ENCODE measurements at places on chromosomes 3 and 15.

- no peak for DNase-seq
These were observed 6.0 kb downstream of the UBL7 start for GRCh38 chr15:74454764-74455500.

DNA sequence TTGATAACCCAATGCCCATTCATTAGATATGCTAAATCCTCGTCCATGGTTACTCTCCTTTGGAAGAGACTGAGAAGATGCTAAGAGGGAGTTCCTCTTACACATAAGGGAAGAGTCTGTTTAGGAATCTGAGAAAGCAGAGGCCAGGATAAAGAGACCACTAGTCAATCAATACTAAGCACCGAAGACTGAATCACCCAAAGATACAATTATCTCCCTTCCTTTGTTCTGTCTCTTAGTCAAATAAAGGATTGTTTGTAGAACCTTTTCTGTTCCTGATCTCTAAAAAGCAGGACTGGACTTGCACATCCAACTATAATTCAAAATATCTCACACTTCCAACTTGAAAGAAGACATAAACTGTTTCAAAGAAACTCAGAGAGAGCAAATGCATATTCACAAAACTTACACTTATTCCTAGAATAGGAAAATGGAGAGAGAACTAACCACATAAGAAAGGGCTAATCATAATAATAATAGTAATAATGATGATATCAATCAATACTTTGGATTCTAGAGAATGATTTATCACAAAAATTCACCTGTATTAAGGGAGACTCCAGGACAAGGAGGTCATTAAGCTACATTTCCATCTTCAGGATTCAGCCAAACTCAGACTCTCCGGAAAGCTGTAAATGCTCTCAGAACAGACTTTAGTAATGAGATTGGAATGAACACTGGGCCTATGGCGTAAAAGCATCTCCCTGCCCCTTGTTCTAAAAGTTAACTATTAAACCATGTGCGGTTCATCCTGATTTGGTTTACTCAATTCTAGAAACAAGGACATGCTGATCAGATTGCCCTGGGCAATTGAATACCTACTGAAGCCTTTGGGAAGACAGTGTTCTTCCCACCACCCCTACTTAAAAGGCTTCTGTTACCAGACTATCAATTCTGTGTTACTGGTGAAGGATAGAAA is 401.5 kb downstream of the ZBTB20 start:
- no peak for DNase-seq

DNA sequence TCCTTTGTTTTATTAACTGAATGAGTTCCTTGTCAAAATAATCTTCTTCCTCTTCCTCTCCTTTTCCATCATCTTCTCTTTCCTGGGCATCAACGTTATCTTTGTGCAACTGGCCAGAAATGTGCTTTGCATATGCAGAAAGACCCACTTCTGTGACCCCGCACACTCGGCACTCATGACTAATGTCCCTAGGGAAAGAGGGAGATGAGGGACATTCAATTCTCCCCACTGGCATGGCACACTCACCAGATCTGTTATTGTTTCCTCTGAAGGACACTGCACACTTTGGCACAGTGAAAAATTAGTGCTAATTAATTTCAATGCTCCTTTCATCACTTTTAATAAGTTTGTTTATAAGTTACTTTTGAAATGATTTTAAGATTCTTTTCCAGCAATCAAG is 34.0 kb downstream of the ZNF106 start:
- no peak for DNase-seq

GRCh38 chr15:74403991-74404563 is 29.7 kb downstream of the SEMA7A start:
- DNase-seq: peak; percentile 85

GRCh38 chr3:98612587-98612986 is 19.2 kb upstream of the CPOX start:
- peak; percentile 77 for DNase-seq

DNA sequence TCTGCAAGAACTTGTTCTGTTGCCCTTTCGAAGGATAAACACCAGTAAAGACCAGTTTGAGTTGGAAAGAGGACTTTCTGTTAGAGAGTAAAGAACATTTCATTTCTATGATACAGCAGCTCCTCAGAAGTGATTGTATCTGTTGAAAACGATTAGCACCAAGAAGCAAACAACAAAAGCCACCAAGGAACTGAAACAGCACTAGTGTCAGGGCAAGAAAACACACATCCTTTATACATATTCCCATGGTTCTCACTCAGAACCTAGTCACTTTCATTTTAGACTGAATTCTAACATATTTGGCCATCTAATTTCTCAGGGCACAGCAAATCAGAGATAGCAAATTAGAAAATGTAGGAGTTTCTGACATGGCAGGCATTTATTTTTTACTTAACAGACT is 116.1 kb downstream of the ATP1B3 start:
- peak; percentile 26 for DNase-seq

DNA sequence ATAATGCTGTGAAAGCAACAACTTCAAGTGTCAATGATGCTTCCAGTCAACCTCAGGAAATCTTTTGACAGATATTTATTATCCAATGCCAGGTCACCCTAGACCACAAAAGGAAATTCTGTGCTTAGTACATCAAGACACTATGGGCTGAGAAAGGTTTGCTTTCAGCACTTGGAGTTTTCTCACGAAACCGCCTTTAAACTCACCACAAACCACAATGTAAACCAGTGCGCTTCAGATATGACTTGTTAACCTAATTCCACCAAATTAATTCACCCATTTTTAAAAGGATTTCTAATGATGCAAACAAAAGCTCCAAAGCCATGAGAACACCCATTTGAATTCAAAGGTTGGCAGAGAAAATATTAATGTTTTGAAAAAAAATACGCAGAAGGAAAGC is 292.9 kb upstream of the NR2F2 start:
- peak; percentile 3 for DNase-seq

GRCh38 chr15:68292157-68292781 is 14.7 kb downstream of the FEM1B start:
- DNase-seq: no peak

GRCh38 chr3:126316031-126316461 is 41.2 kb downstream of the KLF15 start:
- no peak for DNase-seq

DNA sequence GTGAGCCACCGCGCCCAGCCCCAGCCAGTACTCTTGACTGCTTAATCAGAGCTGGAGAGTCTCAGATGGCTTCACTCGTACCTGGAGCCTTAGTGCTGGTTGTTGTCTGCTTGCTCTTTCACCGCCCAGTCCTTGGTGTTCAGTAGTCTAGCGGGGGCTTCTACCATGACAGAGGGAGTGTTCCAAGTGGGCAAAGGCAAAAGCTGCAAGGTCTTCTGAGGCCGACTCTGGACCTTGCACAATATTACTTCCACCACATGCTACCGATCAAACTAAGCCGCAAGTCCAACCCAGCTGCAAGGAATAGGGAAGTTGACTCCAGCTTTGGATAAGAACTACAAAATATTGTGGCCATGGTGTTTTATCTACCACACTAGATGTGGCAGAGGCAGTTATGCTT is 6.6 kb downstream of the PARL start:
- DNase-seq: no peak

DNA sequence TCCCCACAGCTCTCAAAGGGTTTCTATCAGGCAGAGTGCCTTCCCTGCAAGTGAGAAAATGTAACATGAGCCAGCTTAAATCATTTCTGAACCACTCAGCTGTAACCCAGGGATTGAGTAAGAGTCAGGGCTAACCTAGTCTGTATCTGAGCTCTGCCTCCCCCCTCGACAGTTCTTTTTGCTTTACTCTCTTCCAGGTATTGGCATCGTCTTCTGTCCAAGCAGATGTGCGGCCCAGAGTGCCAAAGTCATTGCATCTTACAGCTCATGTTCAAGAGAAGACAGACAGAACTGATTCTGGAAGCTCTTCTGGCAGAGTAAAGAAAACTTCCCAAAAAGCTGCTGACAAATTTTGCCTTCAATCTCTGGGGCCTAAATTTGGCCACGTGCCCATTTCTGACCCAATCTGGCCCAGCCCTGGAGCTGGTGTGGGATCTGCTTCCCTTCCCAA is 74.8 kb downstream of the ABHD5 start:
- no peak for DNase-seq

DNA sequence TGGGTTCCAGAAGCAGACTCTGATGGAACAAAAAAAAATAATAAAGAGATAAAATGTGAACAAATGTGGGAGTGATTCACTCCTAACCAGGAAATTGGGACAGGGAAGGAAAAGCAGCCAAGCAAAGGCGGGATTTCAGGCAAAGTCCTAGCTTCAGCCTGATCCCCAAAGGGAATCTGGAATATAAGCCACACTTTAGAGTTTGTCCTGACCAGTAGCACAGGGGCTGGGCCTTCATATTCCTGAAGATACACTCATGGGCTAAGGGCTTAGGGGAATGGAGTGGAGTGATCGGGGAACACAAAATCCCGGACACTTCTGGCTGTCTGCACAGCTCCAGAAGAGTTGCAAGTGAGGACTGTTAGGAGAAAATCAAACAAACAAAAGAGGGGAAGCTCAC is 135.0 kb upstream of the COL8A1 start:
- DNase-seq: no peak

GRCh38 chr3:97823046-97824004 is 1.5 kb downstream of the CRYBG3 start:
- DNase-seq: no peak

GRCh38 chr15:41847981-41848380 is 9.3 kb downstream of the PLA2G4B start:
- no peak for DNase-seq

- peak; percentile 69 for DNase-seq
These were observed 9.5 kb downstream of the CHSY1 start for GRCh38 chr15:101242160-101242998.

DNA sequence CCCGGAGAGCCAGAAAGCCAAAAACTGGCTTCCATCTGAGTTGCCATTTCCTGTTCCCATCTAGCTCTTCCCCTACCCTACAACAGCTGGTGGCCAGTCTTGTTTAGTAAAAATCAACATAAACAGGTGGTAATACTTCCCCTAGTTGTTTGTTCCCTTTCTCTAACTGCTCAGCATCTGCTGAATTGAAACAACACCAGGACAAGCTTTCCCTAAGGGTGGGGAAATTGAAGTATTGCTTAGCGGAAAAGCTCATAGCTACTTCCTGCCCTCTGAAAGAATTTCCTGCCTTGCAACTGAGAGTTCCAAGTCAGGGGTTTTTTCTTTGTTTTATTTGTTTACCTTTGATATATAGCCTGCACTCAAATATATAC is 66.8 kb downstream of the HMG20A start:
- no peak for DNase-seq

DNA sequence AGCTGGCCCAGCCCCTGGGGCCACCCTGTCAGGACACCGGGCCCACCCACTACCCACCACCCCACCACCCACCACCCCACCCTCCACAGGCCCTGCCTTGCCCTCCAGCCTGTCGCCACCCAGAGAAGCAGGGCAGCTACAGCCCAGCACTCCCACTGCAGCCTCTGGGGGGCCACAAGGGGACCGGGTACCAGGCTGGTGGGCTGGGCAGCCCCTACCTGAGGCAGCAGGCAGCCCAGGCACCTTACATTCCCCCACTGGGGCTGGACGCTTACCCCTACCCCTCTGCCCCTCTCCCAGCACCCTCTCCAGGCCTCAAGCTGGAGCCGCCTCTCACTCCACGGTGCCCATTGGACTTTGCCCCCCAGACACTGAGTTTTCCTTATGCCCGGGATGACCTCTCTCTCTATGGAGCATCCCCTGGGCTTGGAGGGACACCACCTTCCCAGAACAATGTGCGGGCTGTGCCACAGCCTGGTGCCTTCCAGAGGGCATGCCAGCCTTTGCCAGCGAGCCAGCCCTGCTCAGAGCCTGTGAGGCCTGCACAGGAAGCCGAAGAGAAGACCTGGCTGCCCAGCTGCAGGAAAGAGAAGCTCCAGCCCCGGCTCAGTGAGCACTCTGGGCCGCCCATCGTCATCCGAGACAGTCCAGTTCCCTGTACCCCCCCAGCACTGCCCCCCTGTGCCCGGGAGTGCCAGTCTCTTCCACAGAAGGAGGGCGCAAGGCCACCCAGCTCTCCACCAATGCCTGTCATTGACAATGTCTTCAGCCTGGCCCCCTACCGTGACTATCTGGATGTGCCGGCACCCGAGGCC is 5.3 kb downstream of the C15orf39 start:
- no peak for DNase-seq

- peak; percentile 38 for DNase-seq
These were observed 17.4 kb upstream of the SHF start for GRCh38 chr15:45205192-45205591.

- DNase-seq: no peak
These were observed 643.8 kb downstream of the SQOR start for GRCh38 chr15:46278486-46279090.

- no peak for DNase-seq
These were observed 6.2 kb downstream of the TSC22D2 start for GRCh38 chr3:150414258-150414657.

DNA sequence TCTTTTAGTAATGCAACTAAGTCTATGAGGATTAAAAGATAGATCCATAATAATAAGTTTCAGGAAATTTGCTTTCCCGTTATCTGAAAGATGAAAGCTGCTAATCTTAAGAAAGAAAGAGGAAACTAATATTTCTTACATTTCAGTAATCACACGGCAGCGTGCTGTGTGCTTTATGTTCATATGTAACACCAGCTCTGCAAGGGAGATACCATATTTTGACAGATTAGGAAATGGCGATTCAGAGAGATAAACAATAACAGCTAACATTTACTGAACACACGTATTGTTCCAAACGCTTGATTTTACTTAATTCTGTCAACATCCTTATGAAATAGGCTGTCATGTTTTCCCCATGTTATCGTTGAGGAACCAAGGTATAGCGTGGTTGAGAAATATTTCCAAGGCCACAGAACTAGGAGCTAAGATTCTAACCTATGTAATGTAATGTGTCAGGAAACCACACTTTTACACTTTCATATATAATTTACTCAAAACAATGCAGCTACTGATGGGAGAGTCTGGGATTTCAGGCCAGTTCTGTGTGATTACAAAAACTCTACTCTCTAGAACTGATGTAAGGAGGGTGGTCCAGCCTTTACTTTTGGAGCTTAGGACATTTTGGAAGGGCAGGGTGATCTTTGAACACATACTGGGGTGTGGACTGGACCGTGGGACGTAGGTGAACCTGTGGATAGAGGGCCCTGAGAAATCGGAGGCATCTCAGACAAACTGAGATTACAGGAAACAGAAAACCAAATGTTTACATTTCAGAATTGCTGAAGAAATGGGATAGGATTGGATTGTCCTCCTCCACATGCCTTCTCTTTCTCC is 100.6 kb downstream of the IL1RAP start:
- DNase-seq: no peak

GRCh38 chr3:105465251-105465853 is 98.6 kb downstream of the ALCAM start:
- DNase-seq: no peak

GRCh38 chr3:17287006-17287689 is 402.4 kb downstream of the PLCL2 start:
- DNase-seq: no peak
